ENCODE measurements at places on chromosomes 1 and 21. TPM values are rescaled to one million over a fixed set of nuclear protein-coding genes. Genes with fewer than 3 reads are reported as not detected.

- no peak for DNase-seq
- no peaks in the 10 kb centered on the region for H3K36me3 ChIP-seq
- H3K4me1 ChIP-seq, result peaks cover 15% of the 10 kb centered on the region
These were observed 1.1 kb downstream of the KCNJ9 start for GRCh38 chr1:160082487-160082886.

DNA sequence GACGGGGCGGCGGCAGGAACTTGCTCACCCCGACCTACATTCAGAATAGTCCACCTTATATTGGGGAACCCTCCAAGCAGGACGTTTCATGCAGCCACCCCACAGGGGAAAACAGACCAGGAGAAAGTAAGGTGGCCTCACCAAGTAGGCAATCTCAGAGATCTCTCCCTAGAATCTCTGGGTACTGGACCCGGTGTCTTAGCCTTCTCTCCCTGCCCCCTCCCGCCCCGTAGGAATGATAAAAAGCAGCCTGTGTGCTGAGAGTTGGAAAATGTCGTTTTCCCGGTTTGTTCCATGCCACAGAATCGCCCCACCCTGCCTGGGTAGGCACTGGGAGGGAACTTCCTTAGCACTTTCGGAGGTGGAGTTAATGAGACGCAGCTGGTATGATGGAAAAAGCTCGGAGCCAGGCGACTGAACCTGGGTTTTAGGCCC lies 789 bp upstream of the PTPN14 start:
- H3K27ac ChIP-seq, result peak overlapping the region; percentile 96
- no peaks in the 10 kb centered on the region for H3K36me3 ChIP-seq
- peak overlapping the region; percentile 70 for H3K4me3 ChIP-seq
- peaks cover 38% of the 10 kb centered on the region for H3K4me1 ChIP-seq
- no peaks in the 10 kb centered on the region for H3K27me3 ChIP-seq

GRCh38 chr1:110340207-110340468 lies 961 bp downstream of the RBM15 start:
- no peak for DNase-seq
- H3K36me3 ChIP-seq, result no peaks in the 10 kb centered on the region
- peaks cover 71% of the 10 kb centered on the region for H3K4me1 ChIP-seq
- peak overlapping the region; percentile 69 for H3K4me3 ChIP-seq
- H3K27me3 ChIP-seq, result no peaks in the 10 kb centered on the region

DNA sequence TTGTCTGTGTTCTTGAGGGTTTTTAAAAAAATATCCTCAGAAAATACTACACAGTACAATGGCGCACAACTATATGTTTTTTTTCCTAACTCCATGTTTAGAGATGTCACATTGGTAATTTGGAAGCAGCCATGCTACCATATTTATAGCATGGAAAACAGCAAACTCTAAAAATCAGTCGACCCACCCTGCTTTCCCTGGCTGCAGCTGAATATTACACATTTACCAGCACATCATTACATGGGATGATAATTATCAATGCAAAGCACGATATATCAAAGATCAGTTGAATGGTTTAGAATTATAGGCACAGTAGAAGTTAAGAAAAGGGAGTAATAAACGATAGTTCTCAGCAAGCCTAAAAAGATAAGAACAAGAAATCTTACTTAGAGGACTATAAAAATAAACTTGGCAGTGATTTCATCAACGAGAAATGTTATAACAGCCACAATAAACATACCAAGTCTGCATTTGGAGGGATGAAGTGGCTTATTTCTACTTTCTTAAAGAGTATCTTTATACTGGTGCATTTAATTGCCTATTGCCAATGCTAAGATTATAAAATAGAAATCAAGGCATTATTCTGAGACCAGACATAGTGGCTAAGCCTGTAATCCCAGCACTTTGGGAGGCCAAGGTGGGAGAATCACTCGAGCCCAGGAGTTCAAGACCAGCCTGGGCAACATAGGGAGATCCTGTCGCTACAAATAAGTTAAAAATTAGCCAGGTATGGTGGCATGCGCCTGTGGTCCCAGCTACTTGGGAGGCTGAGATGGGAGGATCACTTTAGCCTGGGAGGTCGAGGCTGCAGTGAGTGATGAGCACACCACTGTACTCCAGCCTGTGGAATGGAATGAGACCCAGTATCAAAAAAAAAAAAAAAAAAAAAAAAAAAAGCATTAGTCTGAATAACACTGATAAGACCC lies 43.4 kb downstream of the WDR64 start:
- no peaks in the 10 kb centered on the region for H3K27me3 ChIP-seq
- H3K36me3 ChIP-seq, result no peaks in the 10 kb centered on the region
- H3K4me3 ChIP-seq, result no peak overlapping the region
- no peaks in the 10 kb centered on the region for H3K4me1 ChIP-seq

DNA sequence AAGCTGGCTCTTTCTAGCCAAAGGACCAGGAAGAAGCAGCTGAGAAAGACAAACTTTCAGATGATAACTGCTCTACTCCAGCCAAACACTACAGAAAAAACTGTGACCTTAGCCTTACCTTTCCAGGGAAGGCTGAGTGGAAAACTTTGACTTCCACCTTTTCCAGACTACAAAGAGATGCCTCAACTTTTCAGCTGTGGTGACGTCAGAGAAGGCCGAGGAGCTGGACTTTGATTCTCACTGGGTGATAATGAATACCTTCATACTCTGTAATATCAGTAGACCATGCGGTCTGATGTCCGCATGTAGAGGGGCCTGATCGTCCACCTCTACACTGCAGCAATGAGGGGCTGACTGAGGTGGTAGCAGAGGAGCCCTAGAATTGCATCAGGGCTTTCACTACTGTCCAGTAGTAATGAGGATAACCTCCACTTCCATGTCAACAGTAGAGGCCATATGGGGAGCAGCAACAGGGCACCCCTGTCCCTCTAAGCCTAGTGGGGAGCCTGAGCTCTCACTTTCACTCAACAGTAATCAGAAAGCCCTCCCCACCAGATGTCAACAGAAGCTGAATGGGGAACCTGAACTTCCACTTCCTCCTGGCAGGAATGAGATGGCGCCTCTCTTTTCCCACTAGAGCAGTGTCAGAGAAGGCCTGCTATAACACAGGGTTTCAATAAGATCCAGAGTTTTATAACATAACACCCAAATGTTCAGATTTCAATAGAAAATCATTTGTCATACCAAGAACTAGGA lies 28.4 kb upstream of the PADI1 start:
- no peak for DNase-seq
- no peak overlapping the region for H3K27ac ChIP-seq
- H3K4me3 ChIP-seq, result no peak overlapping the region
- no peaks in the 10 kb centered on the region for H3K36me3 ChIP-seq

- no peak overlapping the region for H3K4me3 ChIP-seq
- H3K36me3 ChIP-seq, result no peaks in the 10 kb centered on the region
- no peaks in the 10 kb centered on the region for H3K27me3 ChIP-seq
- no peak for DNase-seq
These were observed 40.2 kb upstream of the KCNA10 start for GRCh38 chr1:110559157-110559556.

DNA sequence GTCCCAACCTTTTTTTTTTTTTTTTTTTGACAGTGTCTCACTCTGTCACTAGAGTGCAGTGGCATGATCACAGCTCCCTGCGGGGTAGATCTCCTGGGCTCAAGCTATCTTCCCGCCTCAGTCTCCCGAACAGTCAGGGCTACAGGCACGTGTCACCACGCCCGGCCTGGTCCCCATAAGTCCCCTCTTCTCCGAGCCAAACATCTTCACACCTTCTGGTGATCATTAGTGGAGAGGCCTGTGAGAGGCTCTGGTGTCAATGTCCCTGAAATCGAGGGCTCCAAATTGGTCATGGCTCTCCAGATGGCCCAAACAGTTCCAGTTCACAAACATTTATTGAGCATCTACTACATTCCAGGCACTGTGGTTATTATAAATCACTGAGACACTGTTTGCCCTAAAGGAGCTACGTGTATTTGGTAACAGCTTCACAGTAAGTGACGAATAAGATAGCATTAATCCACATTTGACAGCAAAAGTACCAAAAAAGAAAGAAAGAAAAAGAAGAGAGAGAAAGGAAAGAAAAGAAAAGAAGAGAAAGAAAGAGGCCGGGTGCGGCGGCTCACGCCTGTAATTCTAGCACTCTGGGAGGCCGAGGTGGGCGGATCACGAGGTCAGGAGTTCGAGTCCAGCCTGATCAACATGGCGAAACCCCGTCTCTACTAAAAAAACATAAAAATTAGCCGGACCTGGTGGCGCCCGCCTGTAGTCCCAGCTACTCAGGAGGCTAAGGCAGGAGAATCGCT lies 867 bp upstream of the TIMM17A start:
- peak overlapping the region; percentile 85 for H3K27ac ChIP-seq
- H3K36me3 ChIP-seq, result no peaks in the 10 kb centered on the region
- DNase-seq, result no peak
- H3K4me3 ChIP-seq, result peak overlapping the region; percentile 91
- no peaks in the 10 kb centered on the region for H3K27me3 ChIP-seq

The ELF3 gene
- total RNA-seq, result 293 TPM

The CTTNBP2NL gene
- total RNA-seq, result 15.2 TPM

The AIRE gene
- 1.0 TPM for total RNA-seq

The RGS13 gene
- total RNA-seq, result 4.9 TPM

The LYPD8 gene
- total RNA-seq, result not detected

The LIN28A gene
- not detected for total RNA-seq

All from body of pancreas (tissue), 4 donors.